ENCODE measurements at places on chromosomes 12 and 14. TPM values are rescaled to one million over a fixed set of nuclear protein-coding genes. Genes with fewer than 3 reads are reported as not detected.

DNA sequence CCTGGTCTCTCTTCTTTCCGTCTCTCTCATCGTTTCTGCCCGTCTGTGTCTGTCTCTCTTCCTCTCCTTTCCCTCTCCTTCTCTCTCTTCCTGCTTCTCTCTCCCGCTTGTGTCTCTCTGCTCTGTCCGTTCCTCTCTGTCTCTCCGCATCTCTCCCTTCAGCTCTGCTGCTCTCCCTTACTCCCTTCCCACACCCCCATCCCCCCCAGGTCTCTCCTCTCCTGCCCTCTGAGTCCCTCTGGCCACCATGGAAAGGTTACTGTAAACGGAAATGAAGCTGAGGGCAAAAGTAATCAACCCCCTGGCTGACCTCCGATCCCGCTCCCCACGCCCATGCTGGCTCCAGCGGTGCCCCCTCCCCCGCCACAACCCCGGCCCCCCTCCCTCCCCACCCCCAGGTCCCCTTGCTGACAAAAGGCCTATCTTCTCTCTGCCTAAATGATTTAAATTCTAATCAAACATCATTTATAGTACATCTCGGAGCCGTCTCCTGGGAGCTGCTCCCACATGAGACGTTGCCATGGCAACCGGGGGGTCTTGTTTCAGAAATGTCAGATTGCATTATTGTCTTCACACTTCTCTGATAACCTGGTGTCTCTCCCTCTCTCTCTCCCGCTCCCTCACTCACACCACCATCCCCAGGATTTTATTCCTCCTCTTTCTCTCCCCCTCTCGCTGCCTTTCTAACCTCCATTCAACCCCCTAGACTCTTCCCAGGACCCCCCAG, 203.8 kb downstream of the RBM19 start:
- no peak for DNase-seq

- DNase-seq: no peak
Observed at GRCh38 chr12:73902260-73902659, 635.4 kb upstream of the ATXN7L3B start.

DNA sequence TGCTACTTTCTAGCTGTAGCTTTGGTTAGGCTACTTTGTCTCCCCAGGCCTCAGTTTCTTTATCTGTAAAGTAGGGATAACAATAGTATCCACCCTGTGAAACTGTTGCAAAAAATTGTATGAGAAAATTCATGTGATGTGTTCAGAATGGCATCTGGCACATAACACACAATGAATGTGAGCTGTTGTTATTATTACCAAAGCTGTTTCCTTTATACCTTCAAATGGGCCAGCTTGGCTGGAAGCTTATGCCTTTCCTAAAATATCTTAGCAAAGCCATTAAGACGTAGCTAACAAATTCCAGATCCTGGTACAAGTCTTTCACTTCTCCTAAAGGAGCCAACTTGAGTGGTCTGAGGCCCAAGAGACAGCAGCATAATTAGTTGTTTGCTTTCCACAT, 25.2 kb upstream of the MANSC4 start:
- no peak for DNase-seq

- no peak for DNase-seq
Observed at GRCh38 chr14:79947440-79948054, 263.8 kb downstream of the DIO2 start.

DNA sequence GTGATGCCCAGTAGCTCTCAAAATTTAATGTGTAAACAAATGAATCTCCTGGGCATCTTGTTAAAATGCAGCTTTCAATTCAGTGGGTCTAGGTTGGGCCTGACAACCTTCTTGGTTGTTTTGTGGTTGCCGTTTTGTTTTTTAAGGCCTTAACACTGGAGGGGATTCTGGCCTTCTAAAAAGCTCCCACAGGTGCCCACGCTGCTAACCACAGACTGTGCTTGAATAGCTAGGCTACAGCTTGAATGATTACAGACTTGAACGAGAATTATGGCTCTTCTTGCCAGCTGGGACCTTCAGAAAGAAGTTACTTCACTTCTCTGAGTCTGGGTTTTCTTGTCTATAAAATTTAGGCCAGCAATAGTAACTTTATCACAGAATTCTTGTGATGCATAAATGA, 1.3 kb upstream of the FLVCR2 start:
- no peak for DNase-seq

- DNase-seq: no peak
Observed at GRCh38 chr12:131129839-131130238, 176.1 kb downstream of the ADGRD1 start.

DNA sequence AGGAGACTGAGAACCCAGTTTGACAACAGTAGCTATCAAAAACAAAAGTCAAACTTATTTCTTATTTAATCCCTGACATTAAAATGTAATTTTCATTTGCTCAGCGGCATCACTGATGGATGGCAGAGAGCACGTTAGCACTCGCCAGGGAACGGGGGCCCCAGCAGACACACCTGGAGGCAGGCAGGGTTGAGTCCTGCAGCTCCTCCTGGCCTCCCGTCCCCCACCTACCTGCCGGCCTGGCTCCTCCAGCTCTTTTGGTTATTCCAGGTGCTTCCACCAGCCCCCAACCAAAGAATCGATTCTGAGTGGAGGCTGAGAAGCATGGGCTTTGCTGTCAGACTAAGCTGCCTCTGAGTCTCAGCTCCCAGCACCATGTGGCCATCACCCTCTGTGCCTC, 113.6 kb downstream of the PHETA1 start:
- no peak for DNase-seq

The OTOGL gene
- 0.89 TPM for polyA plus RNA-seq
